ENCODE measurements at places on chromosomes 2 and 18.

DNA sequence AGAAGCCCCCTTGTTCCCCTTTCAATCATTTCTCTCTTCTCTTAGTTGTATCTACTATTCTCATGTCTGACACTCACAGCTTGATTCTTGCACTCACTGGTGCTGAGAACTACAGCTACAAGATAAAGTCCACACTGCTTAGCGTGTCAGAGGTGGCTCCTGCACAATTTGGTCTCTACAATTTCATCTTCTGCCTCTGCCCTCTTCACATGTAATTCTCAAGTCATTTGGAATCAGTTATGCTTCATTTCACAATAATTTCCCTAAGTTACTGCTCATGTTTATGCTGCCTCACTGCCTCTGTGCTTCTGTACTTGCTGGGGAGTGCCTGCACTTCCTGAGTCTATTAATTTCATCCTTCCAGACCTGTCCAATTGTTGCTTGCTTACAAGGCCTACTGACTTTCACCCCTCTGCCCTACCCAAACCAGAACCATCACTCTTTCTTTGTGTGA is 11.6 kb upstream of the NAB1 start:
- DNase-seq: peak; percentile 20

DNA sequence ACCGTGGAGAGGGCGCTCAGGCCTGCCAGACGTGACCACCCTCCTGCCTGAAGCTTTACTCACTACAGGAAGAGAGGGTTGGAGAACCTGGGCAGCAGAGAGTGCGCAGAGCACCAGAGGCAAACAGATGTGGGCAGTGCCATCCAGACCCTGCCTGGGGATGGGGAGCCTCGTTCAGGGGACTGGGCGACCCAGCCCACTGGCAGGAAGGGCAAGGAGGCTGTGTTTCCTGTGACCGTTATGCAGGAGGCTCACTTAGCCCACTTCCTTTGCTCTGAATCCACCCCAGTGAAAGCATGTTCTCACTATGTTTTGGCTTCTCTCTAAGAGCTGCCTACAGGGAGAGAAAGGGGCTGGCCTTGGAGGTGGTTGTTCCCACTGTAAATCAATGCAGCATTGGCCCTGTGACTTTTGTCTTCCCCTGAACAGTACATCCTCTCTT is 23.0 kb upstream of the ACKR3 start:
- peak; percentile 85 for DNase-seq

DNA sequence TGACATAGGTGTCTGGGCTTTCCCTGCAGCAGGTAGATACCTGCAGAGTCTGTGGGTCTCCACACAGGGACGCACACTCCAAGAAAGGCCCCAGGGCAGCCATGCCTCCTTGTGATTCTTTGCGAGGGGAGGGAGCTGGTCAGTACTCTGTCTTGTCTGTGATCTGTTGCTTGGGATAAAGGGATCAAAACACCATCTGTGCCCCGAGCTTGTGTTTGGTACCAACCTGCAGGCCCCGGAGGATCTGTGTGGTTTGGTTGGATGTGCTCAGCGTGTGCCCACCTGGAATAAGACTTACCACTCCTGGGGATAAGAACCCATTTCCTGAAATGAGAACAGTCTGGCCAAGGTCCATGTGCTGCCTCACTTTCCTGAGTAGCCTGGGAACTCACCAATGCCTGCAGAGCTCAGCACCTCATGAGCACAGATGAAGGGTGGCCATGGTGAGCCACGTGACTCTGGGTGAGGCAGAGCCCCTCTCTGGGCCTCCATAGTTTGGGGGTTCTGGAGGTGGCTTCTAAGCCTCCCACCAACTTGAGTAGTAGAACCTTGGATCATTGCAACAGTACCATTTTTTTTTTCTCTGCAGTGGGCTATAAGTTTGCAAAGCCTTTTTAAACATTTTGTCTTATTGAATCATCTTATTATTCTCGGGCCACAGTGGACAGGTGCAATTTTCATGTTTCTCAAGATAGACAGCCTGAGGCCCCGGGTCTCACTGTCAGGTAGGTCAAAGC is 134.8 kb downstream of the DDX1 start:
- DNase-seq: no peak

DNA sequence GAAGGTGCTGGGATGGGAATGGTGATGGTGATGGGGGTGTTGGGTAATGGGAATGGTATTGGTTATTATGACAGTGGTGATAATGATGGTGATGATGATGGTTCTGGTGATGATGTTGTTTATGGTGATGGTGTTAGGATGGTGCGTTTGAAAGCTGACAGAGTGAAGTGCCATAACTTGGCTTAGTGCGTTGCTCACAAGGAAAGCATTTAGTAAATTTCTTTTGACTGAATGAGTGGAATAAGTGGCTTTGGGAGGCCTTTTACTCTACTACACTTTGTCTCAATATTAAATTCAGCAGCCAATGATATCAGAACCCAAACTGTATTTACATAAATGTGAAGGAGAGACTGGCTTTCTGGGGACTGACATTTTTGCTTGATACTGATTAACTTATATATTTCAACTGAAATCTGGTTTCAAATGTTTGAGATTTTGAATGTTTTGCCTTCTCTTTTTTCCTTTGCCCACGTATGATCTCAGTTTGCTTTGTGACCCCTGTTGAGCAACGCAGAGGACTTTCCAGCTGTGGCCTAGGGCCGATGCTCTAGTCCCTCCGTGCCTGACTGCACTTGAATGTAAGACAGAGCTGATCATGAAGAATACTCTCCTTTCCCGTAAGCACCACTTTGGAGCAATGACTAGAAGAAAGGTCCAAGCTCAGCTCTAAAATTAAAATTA is 128.5 kb upstream of the SH3BP4 start:
- no peak for DNase-seq

DNA sequence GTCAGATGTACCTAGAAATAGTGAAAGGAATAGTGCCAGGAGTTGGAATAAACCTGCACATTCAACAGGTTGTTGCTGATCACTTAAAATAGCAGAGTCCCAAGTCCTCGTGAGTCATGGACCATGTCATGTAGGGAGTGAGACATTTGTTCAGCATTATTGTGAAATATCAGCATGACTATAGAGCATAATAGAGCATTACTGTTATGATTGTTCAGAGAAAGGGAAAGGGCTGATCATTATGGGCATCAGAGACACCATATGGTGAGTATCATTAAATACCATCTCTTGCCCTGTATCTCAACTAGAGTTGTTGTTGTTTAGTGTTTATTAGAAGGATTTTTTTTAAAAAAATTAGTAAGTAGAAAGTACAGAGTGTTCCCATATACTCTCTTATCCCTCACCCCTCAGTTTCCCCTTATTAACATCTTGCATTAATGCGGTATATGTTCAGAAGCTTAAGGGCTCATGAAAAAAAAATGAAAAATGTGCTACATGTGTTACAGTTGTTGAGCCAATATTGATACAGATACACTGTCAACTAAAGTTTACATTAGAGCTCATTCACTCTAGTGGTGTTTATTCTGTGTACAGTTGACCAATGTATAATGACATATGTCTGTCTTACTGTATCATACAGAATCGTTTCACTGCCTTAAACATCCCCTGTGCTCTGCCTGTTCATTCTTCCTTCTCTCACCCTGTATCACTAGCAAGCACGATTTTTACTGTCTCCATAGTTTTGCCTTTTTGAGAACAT is 5.7 kb downstream of the ELAC1 start:
- no peak for DNase-seq

- no peak for DNase-seq
Observed at GRCh38 chr2:113876503-113877387, 13.1 kb upstream of the ACTR3 start.

- DNase-seq: peak; percentile 92
Observed at GRCh38 chr18:79526468-79527460, 131.0 kb downstream of the NFATC1 start.

DNA sequence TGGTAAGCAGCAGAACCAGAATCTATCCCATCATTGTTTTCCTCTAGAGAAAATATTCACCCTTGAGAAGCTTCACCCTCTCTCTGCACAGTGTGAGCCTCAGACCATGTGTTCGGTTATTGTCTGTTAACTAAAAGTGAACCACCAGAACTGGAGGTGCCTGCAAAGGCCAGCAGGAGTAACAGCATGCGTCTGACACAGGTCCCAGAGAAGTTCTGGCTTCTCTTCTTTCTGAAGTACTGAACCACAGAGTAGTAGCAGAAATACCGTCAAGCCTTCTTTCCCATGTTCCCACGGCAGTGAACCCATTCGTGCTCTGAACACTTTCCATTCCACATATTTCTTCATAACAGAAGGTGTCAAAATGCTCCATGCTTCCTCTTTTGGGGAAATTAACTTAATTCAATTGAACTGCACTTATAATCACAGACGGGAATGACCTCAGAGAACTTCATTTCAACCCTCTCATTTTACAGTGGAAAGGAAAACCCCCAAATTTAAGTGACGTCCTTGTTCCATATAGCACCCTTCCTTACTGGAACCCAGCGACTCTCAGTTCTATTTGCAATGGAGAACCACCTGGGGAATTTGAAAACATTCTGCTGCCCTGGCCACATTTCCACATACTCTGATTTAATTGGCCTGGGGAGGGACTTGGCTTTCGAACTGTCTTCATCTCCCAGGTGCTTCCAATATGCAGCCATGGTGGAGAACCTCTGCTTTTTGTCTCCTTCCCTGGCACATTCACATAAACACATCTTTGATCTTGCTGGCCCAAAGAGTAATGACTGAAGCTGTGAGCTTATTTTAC is 519.1 kb downstream of the RNF144A start:
- no peak for DNase-seq

DNA sequence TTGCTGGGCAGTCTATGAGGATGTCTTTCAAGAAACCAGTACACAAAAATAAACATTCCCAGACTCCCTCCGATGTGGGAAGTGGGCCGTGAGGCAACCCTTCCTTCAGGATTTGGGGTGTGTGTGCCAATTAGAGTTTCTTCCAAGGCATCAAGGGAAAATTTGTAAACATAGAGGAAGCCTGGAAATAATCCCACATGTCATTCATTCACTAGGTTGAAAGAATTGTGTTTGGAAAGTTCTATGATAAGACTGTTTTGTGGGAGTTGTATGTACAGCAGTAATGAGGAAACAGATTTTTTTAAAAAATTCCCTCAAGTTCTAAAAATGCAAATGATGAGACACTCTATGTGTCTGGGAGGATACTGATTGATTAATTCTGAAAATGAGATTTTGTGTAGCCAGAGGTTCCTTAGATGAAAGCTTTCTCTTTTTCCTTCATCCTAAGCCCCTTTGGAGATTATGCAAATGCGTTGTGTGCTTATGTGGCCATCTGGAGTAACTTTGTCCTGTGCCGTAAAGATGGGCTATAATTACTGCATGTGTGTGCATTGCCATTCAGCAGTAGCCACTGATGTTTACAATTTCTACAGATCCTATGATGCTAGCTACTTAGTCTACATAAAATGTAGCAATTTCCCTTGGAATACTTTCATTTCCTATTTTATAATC is 107.8 kb upstream of the TPO start:
- DNase-seq: no peak

DNA sequence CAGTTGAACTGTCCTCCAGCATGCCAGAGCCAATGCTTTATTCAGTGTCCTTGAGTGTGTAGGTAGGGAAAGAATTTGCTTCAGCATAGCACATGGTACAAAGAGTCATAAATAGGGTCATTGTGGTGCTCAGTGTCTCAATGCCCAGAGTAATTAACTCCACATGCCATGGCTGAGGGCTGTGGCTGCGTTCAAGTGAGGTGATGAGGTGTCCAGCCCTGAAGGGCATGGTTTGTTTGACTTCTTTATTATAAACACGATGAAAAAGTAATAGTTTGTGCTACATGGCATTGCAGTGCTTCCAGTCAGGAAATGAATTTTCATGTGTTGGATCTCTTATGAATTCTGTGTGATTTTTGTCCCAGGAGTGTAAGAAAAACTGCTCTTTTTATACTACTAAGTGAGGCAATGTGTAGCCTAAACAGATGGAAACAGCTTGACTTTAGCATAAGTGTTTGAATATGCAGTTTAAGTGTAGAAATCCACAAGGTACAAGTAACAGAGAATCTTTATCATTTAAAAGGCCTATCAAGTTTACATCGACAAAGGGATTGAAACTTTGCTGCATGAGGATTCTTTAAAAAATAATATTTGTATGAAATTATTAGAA is 507.9 kb upstream of the CDH2 start:
- DNase-seq: no peak

DNA sequence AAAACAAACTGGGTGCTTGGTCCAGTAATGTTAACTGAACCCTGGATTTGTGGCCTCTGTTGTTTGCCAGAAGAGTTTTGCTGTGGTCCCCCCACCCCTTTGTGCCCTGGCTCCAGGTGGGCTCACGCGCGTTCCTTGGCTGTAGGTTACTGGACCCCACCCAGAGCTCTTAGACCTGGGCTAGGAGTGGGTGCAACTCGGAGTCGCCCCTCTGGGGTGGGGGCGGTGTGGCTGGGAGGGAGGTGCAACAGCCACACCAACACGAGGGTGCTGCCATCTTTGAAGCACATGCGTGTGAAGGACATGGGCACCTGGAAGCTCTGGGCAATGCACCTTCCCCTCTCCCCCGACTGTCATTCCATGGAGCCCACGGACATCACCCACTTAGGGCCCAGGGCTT is 92.7 kb downstream of the USP40 start:
- DNase-seq: no peak

DNA sequence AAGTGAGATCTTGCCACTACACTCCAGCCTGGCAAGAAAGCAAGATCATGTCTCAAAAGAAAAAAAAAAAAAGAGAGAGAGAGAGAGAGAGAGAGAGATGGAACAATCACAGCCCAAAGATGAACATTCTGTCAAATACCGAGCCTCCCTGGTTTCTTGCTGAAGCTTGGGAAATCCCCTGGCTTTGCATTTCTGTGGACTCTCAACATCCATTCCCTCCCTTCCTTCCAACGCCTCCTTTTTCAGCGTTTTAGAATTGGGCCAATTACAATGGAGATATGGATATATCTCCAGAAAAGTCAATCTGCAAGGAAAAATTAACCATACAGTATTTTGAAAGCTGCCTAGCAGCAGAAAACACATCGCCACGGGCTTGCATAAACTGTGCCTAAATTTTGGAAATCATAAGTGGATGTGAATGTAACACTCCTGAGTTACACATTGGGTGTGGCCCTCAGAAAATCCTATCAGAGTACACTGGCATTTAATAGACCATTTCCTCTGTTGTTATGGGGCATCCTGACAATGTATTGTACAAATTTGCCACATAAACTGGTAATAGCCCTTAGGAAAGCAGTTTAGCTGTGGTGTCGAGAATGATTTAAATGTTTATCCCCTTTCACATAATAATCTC is 67.2 kb upstream of the PHLPP1 start:
- no peak for DNase-seq

DNA sequence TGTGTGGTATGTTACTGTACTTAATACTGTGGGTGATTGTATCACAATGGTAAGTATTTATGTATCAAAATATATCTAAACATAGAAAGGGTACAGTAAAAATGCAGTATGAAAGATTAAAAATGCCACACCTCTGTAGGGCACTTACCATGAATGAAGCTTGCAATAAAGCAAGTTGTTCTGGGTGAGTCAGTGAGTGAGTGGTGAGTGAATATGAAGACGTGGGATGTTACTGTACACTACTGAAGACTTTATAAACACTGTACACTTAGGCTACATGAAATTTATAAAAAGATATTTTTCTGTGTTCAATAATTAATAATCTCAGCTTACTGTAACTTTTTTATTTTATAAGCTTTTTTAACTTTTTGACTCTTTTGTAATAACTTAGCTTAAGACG is 1162.4 kb upstream of the NRXN1 start:
- no peak for DNase-seq

Data from hematopoietic multipotent progenitor cell treated with erythropoietin and hydrocortisone succinate and interleukin-3 and kit ligand, for 4 days (in vitro differentiated cells).